Stimulated activated CD4-positive, alpha-beta T cell treated with anti-CD3 and anti-CD28 coated beads, Interleukin-15, amount 100 ng/mL, for 48 hours (primary cell): ENCODE measurements at places on chromosomes 12 and 14.

GRCh38 chr14:34498684-34499412 lies 36.8 kb upstream of the SPTSSA start:
- no peak for DNase-seq

DNA sequence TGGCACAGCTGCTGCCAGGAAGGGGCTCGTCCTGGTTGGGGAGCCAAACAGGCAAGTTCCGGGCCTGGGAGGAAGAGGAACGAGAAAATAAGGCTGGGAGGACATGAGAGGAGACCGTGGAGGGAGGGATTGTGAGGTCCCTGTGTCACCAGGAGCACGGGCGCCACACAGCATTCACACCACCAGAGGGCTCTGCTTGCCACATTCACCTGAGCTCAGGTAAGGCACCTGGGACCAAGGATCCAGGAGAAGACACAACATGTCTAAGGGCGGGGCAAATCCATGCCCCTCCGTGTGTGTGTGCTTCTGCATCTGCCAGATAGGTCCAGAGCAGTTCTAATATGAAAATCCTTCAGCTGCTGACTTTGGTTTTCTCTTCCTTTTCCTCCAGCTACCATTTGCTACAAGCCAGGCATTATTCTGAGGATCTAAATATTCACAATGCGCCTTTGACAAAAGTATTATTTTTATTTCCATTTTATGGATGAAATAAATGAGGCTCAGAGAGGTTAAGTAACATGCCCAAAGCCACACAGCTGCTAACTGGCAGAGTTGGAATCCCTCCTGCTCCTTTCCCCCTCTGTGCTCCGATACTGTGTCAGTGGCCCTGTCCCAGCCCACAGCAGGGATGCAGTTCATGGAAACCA lies 14.6 kb downstream of the RAPGEF3 start:
- no peak for DNase-seq

GRCh38 chr12:31650918-31651317 lies 8.6 kb upstream of the ETFBKMT start:
- DNase-seq, result no peak

DNA sequence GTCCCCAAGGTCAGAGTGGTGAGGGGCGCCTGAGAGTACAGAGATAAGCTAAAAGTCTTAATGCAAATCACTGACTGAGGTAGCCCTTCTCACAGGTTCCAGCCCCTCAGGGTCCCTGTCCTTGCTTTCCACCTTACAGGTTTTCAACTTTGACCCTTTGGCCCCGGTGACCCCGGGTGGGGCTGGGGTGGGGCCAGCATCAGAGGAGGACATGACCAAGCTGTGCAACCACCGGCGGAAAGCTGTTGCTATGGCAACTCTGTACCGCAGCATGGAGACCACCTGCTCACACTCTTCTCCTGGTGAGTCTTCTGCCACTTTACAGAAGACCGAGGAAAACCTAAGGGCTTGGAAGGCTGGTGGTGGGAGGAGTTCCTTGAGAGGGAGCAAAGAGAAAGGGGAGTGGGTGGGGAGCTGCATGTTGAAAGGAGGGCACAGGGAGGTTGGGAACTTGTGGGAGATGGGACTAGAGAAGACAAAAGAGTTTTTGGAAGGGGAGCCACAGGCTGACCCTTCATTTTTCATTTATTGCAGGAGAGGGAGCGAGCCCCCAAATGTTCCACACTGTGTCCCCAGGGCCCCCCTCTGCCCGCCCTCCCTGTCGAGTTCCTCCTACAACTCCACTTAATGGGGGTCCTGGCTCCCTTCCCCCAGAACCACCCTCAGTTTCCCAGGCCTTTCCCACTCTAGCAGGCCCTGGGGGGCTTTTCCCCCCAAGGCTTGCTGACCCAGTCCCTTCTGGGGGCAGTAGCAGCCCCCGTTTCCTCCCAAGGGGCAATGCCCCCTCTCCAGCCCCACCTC lies 2.4 kb downstream of the MBD6 start:
- no peak for DNase-seq
